NCI-H1105 (cell line): ENCODE measurements at places on chromosomes 2 and 18.

DNA sequence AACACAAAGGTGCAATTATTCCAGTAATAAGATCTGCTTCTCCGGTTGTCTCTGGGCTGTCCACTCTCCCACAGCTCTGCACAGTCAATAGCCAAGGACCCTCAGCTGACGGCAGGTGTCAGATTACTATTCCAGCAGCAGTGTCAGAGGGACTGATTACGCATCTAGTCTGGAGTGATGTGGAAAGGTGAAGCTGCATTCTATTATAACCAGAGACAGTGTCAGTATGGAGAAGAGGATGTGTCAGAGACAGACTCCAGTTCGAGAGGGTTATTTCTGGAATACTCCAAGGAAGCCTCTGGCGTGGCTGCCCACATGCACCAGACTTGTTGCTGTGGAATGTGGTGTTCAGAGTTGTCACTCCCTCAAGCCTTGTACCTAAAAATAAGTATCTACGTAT lies 163.6 kb upstream of the TMEM200C start:
- peak; percentile 46 for DNase-seq

GRCh38 chr2:105383432-105384166 lies 15.3 kb downstream of the FHL2 start:
- no peak for DNase-seq

- DNase-seq, result no peak
Observed at GRCh38 chr18:8828798-8829197, 123.4 kb downstream of the MTCL1 start.

GRCh38 chr2:47196046-47196445 lies 40.9 kb upstream of the STPG4 start:
- DNase-seq, result no peak

DNA sequence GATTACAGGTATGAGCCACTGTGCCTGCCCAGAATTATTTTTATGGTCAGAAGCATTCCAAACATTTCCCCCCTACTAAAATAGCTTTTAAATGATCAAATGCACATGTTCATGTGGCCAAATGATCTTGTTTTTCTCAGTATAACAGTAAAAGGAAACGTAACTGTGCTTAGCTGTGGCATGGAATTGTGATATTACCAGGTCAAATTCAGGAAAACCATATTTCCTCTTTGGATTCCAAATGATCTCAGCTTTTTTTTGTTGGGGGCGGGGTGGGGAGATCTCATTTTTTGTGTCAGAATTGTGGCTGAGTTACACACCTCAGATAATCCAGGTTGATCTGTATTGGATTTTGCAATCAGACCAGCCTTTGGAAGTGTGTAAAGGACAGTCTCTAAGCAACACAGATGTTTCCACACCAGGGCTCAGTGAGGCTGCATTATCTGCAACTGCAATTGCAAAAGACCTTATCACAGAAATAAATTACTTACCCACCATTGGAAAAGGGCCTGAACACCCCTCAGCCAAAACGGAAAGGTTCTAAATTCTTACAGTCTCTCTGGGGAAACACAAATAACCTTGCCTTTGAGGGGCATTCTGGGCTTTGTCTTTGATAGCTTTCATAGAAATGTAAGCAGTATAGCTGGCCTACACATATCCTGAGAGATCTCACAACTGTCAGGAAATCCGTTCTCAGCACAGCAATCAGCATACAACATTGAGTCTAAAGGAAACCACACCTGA lies 8.4 kb downstream of the CASP10 start:
- DNase-seq, result no peak
